ENCODE measurements at places on chromosomes 7 and 10. TPM values are rescaled to one million over a fixed set of nuclear protein-coding genes. Genes with fewer than 3 reads are reported as not detected.

HMX3 gene
- total RNA-seq = not detected

IRF5 gene
- 32.0 TPM for total RNA-seq

DNA sequence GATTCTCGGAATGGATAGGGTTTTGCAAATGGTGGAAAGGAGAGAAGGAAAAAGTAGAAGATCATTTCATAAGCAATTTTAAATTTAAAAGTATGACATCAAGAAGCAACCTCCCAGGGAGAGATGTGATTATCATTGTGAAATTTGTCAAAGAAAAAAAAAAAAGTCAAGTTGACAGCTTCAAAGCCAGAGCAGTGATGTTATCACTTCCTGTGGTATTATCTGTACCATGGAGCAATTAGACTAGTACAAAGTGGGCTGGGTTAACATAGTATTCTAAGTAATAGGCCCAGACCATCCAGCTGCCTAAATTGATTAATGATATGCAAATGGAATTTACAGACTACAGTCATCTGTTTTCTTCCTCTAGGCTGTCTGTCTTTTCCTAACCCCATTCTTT lies 84.0 kb upstream of the NPY start:
- DNase-seq = no peak

- no peak for DNase-seq
These were observed 80.6 kb downstream of the ZEB1 start for GRCh38 chr10:31399631-31400030.

LBX1 gene
- total RNA-seq = not detected

DNA sequence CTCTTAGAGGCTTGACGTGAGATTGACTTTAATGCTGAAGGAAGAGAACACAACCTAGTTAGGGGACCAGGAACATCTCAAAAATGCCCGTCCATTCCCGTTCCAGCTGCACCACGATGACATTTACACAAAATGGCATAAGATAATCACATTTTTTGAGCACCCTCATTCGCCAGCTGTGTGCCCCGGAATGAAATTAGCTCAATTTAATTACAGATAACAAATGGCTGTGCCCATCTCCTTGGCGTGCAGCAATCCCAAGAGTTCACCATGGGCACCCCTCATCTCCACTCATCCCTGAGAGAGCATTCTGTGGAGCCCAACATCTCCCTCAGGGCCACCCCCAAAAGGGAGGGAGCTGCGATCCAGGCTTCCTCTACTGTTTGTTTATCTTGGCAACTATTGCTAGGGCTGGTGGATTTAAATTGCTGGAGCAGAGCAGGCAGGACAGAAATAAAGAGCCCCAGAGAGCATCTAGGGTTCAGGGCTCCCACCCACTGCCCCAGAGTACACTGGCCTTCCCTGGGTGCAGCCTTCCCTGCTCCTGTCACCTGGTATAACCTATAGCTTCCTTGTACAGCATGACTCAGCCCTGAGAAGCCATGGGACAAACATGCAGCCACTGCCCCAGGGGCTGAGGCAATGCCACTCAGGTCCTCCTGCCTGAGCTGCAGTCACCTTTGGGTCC lies 263.5 kb downstream of the ZEB1 start:
- DNase-seq = no peak

LHPP gene
- 37.9 TPM for total RNA-seq

DRGX gene
- total RNA-seq = not detected

- DNase-seq = no peak
These were observed 27.1 kb upstream of the TNRC18 start for GRCh38 chr7:5450549-5451327.

GRCh38 chr7:41107938-41108448 lies 594.9 kb downstream of the INHBA start:
- DNase-seq = no peak

DNA sequence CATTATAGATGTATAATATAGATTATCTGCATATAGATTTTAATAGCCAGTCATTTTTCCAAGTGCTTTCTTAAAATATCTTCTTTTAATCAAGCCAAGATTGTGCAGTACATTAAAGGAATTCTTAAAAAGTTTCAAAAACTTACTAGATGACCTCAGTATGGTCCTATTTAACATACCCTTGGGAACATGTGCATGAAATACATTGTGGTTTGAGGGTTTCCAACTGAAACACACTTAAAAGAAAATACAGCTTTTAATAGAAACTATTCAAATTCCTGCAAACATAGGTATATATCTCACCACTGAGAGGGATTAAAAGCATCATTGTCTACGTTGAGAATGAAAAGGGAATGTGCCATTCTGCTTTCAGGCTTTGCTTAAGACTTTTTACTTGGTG lies 364.9 kb downstream of the SUGCT start:
- DNase-seq = no peak

SKIDA1 gene
- 3.6 TPM for total RNA-seq

DNA sequence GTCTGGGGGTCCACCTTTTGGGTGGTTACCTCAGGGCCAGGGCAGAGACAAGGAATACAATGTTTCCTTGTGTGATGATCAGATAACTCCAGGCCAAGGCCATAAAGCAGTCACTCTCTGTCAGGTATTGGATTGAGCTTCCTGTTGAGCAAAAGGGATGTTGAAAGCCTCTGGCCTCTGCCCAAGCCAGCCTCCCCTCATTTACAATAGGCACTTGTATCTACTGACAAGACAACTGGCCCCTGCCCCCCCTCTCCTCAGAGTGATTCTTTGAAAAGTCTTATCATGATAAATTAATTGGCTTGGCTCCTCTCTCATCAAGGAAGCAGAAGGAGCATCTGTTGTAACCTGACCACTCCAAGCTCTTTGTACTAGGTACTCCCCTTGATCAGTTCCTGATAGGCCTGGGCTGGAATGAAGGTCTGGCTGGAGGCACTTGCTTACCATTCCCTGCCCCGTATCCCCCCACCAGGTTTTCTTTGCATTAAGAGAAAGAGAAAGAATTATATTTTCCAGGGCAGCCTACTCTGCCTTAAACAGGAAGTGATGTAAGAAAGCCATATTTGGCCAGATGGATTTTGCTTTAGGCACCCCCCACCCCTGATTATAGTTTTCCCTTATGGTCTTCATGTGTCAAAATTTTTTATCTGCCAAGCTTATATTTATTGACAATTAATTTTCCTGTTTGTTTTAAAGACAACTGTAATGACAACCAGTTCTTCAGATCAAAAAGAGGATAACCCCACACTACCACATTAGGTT lies 42.1 kb upstream of the HPS1 start:
- DNase-seq = no peak

- DNase-seq = no peak
These were observed 41.1 kb downstream of the BRI3 start for GRCh38 chr7:98322331-98323270.

DNA sequence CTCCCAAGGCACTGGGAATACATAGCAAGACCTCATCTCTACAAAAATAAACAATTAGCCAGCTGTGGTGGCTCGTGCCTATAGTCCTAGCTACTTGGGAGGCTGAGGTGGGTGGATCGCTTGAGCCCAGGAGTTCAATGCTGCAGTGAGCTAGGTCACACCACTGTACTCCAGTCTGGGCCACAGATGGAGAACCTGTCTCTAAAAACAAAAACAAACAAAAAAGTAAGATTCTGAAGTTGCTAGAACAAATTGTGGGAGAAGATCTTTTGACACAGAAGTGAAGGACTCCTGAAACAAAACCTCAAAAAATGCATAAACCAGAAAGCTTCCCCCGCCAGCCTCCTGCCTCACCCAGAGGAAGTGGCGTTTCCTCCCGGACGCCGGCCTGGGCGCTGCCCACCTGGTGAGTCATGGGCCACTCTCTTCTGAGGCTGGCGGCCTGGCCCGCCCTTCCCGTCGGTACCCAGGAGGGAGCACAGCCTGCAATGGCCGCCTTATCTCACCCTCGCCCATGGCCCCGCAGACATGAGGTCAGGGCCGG lies 25.4 kb upstream of the ELN start:
- DNase-seq = peak; percentile 74

DNA sequence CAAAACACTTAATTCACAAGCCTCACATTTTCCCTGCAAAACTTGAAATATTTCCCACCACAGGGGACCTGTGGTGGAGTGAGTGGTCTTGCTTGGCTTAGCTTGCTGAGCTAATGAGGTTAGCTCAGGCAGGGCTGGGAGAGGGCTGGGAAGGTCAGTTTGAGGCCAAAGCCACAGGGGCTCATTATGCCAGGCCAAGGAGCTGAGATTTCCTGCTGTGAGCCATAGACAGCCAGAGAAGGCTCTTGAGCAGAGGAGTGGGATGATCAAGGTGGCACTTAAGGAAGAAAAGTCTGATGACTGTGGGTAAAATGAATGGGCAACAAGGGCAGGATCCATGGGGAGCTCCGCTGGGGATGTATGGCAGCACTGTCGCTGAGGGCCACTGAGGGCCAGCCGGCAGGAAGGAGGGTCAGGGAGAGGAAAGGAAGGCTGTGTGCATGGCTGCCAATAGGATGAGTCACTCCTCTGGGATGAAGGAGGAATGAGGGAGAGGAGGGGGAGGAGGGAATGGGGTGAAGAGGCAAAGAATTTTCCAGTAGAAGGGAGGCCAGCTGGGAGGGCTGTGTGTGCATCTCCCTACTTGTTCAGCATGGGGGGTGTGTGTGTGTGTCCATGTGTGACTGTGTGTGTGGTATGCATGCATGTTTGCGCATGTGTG lies 18.7 kb upstream of the ZNF488 start:
- DNase-seq = peak; percentile 73

GRCh38 chr10:132589681-132590080 lies 52.1 kb downstream of the INPP5A start:
- no peak for DNase-seq

DNA sequence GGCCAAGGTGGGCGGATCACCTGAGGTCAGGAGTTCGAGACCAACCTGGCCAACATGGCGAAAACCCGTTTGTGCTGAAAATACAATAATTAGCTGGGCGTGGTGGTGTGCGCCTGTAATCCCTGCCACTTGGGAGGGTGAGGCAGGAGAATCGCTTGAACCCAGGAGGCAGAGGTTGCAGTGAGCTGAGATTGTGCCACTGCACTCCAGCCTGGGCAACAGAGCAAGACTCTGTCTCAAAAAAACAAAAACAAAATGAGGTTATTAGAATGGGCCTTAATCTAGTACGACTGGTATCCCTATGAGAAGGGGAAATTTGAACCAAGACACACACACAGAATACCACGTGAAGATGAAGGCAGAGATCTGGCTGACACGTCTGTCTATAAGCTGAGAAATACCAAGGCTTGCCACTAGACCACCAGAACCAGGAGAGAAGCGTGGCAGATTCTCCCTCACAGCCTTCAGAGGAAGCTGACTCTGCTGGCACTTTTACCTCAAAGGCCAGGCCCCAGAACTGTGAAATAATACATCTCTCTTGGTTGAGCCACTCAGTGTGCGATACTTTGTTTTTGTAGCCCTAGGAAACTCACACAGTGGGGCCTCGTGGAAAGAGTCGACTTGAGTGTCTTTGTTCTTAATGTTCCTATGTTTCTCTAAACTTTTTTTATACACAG lies 59.6 kb downstream of the TMEM209 start:
- no peak for DNase-seq

GRCh38 chr10:52082307-52082706 lies 231.8 kb upstream of the DKK1 start:
- DNase-seq = no peak

DNA sequence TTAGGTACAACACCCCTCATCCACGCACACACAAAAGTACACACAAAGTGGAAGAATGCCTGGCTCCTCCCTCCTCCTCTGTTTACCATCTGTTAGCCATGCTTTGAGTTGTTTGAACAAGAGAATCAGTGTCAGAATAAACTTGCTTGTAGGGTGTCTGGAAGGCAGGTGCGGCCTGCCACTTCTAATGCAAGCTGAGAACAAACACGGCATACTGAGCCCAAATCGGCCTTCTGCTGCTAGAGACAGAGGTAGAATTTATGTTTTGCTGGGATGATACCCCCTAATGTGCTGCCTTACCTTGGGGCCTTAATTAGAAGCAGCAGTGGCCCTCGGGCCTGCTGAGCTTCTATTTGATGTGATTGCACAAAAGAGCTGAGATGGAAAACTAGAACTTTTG lies 24.9 kb upstream of the FAM180A start:
- DNase-seq = no peak

- no peak for DNase-seq
These were observed 5.4 kb upstream of the UNCX start for GRCh38 chr7:1227071-1227804.

IDI2 gene
- total RNA-seq = not detected

DNA sequence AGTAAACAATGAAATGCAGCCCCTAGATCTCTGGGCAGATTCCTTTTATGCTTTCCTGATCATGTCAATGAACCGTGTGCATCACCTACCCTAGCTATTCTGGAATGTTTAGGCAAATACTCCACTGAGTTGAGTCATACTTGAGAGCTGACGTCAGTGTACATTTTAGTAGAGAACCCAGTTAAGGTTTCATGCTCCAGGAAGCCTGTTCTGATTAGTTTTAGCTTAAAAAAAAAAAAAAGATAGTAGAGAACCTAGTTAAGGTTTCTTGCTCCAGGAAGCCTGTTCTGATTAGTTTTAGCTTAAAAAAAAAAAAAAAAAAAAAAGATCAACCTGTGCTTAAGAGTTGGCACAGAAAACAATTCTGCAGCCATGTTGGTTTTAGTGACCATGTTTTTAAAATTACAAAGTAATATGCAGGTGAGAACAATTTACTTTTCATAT lies 3.7 kb upstream of the MCU start:
- no peak for DNase-seq

DNA sequence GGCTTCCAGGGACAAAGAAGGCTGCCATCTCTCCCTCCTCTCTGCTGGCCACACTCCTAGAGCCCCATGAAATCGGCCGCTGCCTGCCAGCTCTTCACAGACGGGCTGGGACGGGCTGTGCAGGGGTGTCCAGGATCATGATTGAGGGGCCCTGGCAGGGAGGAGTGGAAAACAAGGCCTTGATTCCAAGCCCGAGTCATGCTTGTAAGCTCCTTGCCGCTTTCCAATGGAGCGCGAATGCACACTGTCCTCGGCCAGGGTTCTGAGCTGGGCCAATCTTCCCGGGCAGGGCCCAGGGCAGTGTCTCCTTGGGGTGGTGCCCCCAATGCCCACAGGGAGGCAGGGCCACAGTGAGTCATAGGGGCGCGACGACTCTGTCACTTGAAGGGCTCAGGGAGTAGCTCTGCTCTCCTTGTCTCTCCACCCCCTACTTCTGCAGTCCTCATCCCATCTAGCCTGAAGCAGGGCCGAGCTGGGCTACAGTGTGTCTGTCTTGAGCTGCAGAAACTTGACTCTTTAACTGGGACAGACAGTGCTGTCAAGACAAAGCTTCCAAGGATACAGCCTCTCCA lies 186.2 kb upstream of the SVIL start:
- peak; percentile 70 for DNase-seq

TMEM213 gene
- total RNA-seq = not detected

DNA sequence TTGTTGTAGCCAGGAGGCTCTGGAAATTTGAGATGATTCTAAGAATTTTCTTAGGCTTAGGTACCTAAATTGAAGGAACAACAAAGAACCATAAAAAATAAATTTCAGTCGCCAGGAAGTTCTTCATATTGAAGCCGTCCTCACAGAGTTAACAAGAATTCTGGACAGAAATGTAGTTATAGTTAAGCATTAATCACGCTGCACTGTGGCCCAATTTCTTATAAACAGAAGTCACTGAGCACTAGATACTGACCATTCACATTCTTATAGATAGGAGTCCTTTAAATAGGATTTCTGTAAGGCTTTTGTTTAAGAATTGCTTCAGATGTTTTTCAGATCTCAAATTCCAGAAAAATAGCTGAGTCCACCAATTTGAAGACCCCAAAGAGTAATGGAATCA lies 256.2 kb upstream of the PITRM1 start:
- DNase-seq = no peak

Measured in ureter (tissue), 1 donor.